WTC11 (cell line): ENCODE measurements at places on chromosomes 1 and 21. TPM values are rescaled to one million over a fixed set of nuclear protein-coding genes. Genes with fewer than 3 reads are reported as not detected.

The GPR61 gene
- total RNA-seq = 0.42 to 0.73 TPM (median 0.44 TPM) in 3 replicates

The AGTRAP gene
- total RNA-seq = 81.6 to 102 TPM (median 101 TPM) in 3 replicates

DNA sequence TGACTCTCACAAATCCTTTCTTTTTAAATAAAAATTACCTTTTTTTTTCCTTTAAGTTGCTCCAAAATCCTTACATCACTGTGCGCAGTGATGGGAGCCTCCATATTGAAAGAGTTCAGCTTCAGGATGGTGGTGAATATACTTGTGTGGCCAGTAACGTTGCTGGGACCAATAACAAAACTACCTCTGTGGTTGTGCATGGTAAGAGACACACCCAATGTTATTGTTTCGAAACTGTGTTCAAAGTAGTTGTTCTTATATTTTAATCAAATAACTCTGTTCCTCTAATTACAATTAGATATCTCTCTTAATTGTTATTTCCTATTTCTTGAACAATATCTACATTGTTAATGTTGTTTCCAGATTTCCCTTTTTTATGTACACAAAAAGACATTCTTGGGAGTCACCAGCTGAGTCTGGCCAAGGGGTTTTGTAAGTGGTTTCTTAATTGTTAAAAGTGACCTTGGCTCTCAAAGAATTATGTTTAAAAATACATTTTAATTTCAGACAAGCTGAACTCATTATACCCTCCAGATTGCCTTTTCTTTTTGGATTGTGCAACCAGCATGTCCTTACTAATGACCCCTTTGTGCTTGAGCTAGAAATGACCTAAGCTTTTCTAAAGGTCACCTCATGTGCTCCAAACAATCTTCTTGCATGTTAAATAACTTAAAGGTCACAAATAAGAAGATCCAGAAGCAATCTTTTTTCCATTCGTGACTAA, 250.1 kb downstream of the HMCN1 start:
- H3K4me3 ChIP-seq = no peak overlapping the region
- H3K27me3 ChIP-seq = no peaks in the 10 kb centered on the region
- 0 out of 2 replicates have a peak, but pooled peaks cover 6% of the 10 kb centered on the region for H3K4me1 ChIP-seq
- no peak overlapping the region for H3K27ac ChIP-seq

DNA sequence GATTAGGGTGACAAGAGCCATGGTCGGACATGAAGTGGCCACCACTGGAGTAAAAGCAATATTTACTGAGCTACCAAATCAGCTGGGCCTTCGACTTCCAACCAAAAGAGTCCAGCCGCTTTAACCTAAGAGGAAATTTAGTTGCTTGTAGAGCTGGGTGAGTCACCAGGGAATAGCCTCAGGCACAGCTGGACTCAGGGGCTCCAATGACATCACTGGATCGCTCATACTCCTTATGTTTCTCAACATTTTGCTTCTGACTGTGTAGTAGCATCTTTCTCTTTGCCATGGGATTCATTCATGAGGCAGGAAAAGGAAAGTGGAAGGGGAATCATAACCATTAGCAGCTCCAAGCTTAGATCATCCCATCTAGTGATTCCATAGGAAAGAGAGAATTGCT, 664.4 kb downstream of the MATN1 start:
- H3K36me3 ChIP-seq = no peaks in the 10 kb centered on the region
- H3K4me3 ChIP-seq = no peak overlapping the region
- peaks cover 17% of the 10 kb centered on the region for H3K4me1 ChIP-seq
- no peaks in the 10 kb centered on the region; the same call in 1 of the 2 replicates for H3K27me3 ChIP-seq

The HCN3 gene
- 5.9 to 7.3 TPM (median 6.3 TPM) in 3 replicates for total RNA-seq

GRCh38 chr1:88462096-88462487, 222.0 kb upstream of the PKN2 start:
- peaks cover 4% of the 10 kb centered on the region; the same call in 1 of the 2 replicates for H3K4me1 ChIP-seq
- peaks cover 2% of the 10 kb centered on the region; the same call in 1 of the 2 replicates for H3K36me3 ChIP-seq
- peak overlapping the region; percentile 72 for H3K4me3 ChIP-seq
- no peak overlapping the region for H3K27ac ChIP-seq
- H3K27me3 ChIP-seq = peaks cover 7% of the 10 kb centered on the region

GRCh38 chr1:12595757-12596006, 22.3 kb downstream of the DHRS3 start:
- H3K4me1 ChIP-seq = peaks cover 58% of the 10 kb centered on the region
